Esophagus muscularis mucosa (tissue), 4 donors: ENCODE measurements at places on chromosomes 12 and 14. TPM values are rescaled to one million over a fixed set of nuclear protein-coding genes. Genes with fewer than 3 reads are reported as not detected.

PTGDR gene
- total RNA-seq = 0.17 TPM

RFX4 gene
- total RNA-seq = not detected

NKX2-1 gene
- total RNA-seq = 0.92 TPM

LACRT gene
- not detected for total RNA-seq

KLRC1 gene
- total RNA-seq = not detected

IGF1 gene
- total RNA-seq = 48.7 TPM

CYP27B1 gene
- total RNA-seq = not detected

ST8SIA1 gene
- 5.1 TPM for total RNA-seq

LRRC10 gene
- not detected for total RNA-seq

GNB3 gene
- total RNA-seq = 0.42 TPM

HOXC12 gene
- total RNA-seq = not detected

RNU6-7 gene
- total RNA-seq = not detected

TAS2R7 gene
- not detected for total RNA-seq

HNRNPC gene
- 292 TPM for total RNA-seq

CCDC88C gene
- 5.1 TPM for total RNA-seq

FICD gene
- total RNA-seq = 7.2 TPM

RASAL1 gene
- not detected for total RNA-seq

KRT74 gene
- not detected for total RNA-seq

C1S gene
- 504 TPM for total RNA-seq

WNT1 gene
- not detected for total RNA-seq

SIVA1 gene
- total RNA-seq = 324 TPM

CCND2 gene
- total RNA-seq = 113 TPM

RASSF8 gene
- total RNA-seq = 74.8 TPM

SCARB1 gene
- total RNA-seq = 9.6 TPM

SERPINA12 gene
- total RNA-seq = not detected

P2RX2 gene
- 4.1 TPM for total RNA-seq

OR10G3 gene
- total RNA-seq = not detected

ALDH6A1 gene
- 42.8 TPM for total RNA-seq

ABCC9 gene
- total RNA-seq = 56.2 TPM

CELA1 gene
- not detected for total RNA-seq

OR4E2 gene
- total RNA-seq = not detected

TMEM120B gene
- 7.3 TPM for total RNA-seq

CLEC9A gene
- not detected for total RNA-seq

SERPINA4 gene
- not detected for total RNA-seq

GCH1 gene
- 1.5 TPM for total RNA-seq

ANKRD52 gene
- total RNA-seq = 23.3 TPM

SLC10A1 gene
- not detected for total RNA-seq
